ENCODE measurements at places on chromosomes 1 and 21.
A peak's percentile ranks its signal among the peaks of the same experiment; 100 is the strongest.

DNA sequence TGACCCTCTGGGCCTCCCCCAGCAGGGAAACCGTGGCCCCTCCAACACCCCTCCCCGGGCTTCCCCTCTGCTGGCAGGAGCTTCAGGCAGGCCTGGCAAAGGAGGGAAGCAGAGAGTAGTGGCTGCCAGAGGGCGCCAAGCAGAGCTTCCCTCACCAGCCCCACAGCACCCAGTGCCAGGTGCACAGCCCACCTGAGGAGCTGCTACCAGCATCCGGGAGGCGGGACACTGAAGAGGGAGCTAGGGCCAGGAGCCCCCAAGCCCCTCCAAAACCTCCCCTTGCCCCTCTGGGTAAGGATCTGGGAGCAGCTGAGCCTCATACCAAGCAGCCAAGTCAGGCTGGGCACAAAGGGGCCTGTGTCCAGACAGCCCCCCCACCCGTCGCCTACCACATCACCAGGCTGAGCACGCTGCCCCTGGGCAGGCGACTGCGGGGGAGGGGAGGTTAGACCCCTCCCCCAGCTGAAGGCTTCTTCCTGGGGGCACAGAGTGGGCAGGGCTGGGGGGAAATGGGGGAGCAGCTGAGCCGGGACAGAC lies 19.6 kb downstream of the CCDC24 start:
- DNase-seq: no peak

DNA sequence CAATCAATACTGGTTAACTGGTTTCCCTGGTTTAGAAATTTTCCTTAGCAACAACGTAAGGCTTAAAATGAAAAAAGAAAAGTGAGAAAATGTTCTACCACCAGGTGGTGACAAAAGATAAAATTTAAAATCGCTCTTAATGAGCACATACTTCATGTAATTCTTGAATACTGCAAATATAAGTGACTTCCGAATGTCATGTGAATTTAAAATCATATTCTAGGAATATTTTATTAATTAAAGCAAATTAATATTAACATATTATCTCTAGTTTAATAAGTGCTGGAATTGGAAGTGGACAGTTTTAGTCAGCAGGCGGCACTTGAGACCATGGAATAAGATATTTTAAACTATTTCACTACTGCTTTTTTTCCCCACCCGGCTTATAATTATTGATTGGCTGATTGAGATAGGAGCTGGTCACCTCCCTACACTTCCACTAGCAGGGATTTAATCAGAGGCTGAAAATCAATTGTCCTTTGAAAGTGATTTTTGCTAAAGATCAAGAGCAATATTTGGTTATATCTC lies 5.0 kb upstream of the ADAMTS1 start:
- no peak for DNase-seq

DNA sequence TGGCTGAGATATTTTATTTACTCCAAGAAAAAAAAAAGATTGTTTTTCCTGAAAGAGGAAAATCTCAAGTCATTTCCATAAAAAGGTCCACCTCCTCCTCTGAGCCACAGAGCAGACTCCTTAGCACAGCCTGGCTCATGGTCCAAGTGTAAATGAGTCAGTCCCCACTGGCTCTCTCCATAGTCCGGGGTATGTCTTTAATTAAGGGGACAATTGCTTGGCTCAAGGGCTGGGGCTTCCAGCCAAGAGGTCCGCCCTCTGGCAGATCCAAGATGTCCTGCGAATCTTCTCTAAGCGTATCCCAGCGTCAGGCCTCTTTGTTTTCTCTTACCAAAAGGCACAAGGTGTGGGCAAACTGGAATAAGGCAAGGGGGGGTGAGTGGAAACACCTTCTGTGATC lies 33.3 kb downstream of the FOXD2 start:
- DNase-seq: no peak

- DNase-seq: peak; percentile 79
Observed at GRCh38 chr1:108617008-108617723, 43.7 kb downstream of the HENMT1 start.

GRCh38 chr1:224223819-224224714 lies 41.0 kb downstream of the DEGS1 start:
- DNase-seq: no peak

DNA sequence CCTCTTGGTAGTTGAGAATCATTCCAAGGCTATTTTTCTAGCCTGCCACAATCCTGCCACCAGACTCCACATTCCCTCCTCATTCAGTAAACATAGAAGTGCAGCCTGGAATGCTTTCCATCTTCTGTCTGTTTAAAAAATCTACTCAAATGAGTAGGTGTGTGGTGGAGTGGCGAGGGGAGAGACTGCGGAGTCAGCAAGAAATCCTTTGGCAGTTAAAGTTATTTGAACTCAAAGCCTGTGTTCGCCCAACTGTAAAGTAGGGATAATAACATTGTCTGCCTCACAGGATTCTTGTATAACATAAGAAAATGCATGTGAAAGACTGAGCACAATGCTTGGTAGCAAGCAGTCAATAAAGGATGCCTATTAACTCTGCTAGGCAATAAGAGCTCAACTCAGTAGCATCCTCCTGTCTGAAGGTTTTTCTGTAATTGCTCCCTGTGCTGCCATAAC lies 22.2 kb upstream of the DPT start:
- DNase-seq: no peak

- DNase-seq: peak; percentile 84
Observed at GRCh38 chr1:230827081-230827681, 41.1 kb downstream of the C1orf198 start.

DNA sequence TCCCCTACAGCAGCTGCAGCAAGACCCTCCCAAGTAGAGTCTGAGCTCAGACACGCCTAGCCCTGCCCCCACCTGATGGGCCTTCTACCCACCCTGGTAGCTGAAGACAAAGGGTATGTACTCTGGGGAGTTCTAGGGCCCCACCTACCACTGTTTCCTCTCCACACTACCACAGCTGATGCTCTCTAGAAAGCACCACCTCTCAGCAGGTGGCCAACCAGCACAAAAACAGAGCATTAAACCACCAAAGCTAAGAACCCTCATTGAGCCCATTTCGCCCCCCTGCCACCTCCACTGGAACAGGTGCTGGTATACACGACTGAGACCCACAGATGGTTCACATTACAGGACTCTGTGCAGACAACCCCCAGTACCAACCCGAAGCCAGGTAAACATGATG lies 258.9 kb downstream of the SETD4 start:
- DNase-seq: no peak

GRCh38 chr1:206895325-206895724 lies 1.9 kb upstream of the IL24 start:
- peak; percentile 74 for DNase-seq

DNA sequence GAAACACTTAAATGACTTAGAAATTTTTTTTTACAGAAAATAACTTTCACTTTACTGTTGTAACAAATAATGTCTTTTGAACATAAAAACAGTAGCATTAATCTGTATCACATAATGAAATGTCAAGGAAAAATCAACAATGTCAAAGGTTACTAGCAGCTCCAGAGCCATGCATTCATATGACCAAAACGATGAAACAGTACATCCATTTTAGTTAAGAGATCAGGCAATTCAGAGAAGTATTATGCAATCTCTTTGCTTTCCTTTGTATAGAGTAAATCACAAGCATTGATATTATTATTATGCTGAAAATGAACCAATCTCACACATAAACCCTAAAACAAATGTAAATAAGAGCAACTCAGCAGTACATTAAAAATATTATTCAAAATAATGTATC lies 748.9 kb downstream of the PLA2G4A start:
- DNase-seq: no peak

- DNase-seq: no peak
Observed at GRCh38 chr1:27364696-27365371, 1.9 kb downstream of the MAP3K6 start.

GRCh38 chr21:36125512-36126207 lies 9.2 kb upstream of the CBR3 start:
- DNase-seq: peak; percentile 29

DNA sequence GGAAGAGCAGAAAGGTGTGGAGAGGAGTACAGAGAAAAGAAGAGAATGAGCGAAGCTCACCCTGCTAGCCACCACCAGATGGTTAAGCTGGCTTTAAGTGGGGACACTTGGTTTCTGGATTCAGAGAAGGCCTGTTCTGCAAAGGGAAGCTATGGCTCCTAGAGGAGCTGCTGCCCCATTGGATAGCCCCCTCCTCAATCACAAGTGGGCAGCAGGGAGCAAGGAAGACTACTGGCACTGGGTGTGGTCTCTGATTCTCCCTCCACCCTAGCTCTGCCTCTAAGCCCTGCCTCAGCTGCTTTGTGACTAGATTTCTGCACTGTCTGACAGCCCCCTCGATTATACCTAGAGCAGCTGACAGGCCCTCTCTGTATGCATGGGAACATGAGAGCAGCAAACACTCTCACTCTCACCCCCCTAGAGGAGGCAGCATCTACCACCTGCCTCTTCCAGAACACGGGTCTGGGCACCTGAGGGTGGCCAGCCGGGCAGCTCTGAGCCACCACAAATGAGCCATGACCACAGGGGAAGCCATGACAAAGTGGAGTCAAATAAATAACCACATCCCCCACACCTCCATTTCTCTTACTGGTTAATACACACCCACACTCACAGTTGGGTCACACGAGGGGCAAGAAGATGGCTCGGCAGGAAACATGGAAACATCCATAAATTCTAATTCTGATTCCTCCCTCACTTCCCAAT lies 13.6 kb downstream of the PLEKHA6 start:
- no peak for DNase-seq

DNA sequence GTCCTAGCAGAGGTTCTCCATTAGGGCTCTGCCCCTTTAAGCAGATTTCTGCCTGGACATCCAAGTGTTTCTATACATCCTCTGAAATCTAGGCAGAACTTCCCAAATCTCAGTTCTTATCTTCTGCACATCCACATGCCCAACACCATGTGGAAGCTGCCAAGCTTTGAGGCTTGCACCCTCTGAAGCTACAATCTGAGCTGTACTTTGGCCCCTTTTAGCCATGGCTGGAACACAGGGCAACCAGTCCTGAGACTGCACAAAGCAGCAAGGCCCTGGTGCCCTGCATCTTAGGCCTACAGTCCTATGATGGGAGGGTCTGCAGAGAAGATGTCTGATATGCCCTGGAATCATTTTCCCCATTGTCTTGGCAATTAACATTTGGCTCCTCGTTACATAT lies 8.0 kb downstream of the HAO2 start:
- no peak for DNase-seq

DNA sequence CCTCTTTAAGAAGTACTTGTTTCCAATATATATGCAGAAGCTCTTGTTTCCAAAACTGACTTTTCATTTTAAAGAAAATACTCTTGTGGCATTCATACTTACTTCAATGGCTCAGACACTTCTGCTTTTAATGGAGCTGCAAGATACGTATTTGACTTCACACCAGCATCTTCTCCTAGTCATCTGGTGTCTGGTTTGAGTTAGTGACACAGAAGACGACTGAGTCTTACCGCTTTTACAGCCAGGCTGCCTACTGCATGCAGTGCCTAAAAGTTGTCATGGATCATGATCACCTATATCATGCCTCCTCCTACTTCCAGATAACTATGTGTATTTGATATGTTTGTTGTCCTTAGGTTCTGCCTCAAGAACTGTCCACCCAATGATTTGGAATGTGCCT lies 185.9 kb downstream of the TPR start:
- DNase-seq: no peak

- no peak for DNase-seq
Observed at GRCh38 chr1:95731466-95731865, 497.5 kb downstream of the RWDD3 start.

GRCh38 chr1:211653293-211653692 lies 22.1 kb downstream of the NEK2 start:
- DNase-seq: no peak

- DNase-seq: no peak
Observed at GRCh38 chr1:200495901-200496300, 86.1 kb upstream of the ZNF281 start.

DNA sequence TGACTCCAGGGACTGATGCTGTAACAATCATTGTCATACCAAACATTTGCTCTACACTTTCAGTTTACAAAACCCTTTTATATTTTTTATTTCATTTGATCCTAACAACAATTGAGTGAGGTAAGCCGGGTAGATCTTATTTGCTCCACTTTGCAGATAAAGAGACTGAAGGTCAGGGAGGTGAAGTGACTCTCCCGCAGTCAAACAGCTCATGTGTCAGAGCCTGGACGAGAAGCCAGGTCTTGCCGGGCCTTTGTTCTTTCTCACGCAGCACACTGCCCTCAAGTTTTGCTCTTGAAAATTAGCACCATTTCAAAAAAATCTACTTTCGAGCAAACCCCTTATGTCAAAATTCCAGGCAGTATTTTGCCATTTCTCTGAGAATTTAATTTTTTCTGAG lies 65.2 kb downstream of the CD247 start:
- no peak for DNase-seq
